ENCODE measurements at places on chromosomes 1 and 21.
A peak's percentile ranks its signal among the peaks of the same experiment; 100 is the strongest.

- no peak for DNase-seq
Measured at GRCh38 chr1:201128962-201129361, 2.0 kb upstream of the ASCL5 start.

DNA sequence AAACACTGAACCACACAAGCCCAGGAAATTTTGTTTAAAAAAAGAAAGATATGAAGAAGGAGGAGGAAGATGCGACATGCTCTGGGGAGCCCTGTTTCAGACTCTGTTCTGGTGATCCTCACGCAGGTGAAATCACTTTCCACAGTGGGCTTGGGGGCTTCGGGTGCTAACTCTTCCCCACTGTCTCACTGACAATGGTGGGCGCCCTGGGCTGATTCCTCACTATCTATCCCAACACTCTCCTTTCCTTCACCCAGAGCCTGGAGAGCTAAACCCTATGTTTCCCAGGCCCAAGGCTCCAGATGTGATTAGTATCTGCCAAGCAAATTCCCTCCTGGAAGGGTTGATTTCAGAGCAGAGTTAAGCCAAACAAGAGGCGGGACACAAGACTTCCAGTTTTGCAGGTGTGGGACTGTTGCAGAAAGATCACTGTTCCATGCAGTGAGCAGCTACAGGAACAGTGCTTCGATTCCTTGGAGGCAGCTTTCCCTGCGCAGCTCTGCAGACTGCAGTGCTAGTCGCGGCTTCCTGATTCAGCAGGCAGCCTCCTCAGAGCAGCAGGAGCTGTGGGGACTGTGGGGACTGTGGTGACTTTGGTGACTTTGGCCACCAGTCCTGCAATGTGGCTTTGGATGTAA is 168.3 kb downstream of the RHOU start:
- no peak for DNase-seq

GRCh38 chr1:51648180-51649109 is 31.6 kb downstream of the OSBPL9 start:
- no peak for DNase-seq

GRCh38 chr1:4019606-4020331 is 119.7 kb upstream of the C1orf174 start:
- no peak for DNase-seq

- DNase-seq = no peak
Measured at GRCh38 chr1:178086294-178086693, 7.6 kb upstream of the RASAL2 start.

DNA sequence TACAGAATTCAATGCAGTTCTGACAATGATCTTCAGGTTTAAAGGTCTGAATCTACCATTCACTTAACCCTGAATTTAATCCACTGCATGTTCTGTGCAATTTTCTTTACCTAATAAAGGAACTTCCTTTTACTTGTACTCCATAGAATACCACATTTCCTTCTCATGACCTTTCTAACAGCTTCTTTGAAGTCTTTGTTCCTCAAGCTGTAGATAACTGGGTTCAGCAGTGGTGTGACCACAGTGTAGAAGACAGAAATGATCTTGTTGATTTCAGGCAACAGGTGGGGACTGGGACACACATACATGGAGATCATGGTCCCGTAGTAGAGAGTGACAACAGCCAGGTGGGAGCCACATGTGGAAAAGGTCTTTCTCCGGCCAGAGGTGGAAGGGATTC is 878 bp downstream of the OR11L1 start:
- DNase-seq = no peak

- no peak for DNase-seq
Measured at GRCh38 chr1:48472638-48473037, 634 bp upstream of the SPATA6 start.

- DNase-seq = no peak
Measured at GRCh38 chr1:113451710-113452109, 61.4 kb downstream of the MAGI3 start.

DNA sequence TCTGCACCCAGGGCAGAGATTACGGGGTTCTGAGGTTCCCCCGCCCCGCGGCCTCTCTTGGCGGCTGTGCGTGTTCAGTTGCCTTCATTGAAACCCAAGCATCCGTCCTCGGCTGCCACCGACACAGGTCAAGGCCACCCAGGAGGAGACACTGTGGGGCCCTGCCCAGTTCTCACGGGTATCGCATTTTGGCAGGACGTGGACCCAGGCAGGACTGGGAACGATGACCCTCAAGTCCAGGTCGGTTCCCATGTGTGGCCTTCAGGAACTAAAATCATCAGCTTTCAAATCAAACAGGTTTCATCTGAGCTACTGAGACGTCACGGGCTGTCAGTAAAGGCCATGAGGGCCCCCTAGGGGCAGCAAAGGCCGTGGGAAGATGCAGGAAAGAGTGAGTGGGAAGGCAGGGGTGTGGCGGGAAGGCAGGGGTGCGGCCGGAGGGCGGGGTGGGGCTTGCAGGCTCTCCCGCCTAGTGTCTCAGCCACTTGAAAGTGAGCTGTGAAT is 7.0 kb upstream of the C1orf174 start:
- peak; percentile 66 for DNase-seq

DNA sequence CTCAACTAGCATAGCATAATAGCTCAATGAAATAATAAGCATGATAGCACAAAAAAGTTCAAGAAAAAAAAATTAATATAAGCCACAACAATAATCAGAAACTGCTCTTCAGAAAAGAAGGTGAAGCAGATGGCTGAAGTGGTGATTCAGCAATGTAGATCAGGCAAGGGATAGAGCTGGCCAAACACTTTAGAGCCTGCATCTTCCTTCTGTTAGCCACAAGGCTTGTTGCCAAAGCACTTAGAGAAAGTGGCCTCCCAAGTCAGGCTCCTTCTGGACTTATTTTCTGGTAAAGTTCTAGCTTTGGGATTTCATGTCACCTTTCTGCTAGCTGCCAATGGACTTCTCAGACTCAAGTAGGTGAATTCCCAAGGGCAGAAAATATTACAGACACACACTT is 60.3 kb upstream of the C1orf87 start:
- DNase-seq = no peak

- no peak for DNase-seq
Measured at GRCh38 chr1:7426780-7427604, 344.1 kb upstream of the VAMP3 start.

DNA sequence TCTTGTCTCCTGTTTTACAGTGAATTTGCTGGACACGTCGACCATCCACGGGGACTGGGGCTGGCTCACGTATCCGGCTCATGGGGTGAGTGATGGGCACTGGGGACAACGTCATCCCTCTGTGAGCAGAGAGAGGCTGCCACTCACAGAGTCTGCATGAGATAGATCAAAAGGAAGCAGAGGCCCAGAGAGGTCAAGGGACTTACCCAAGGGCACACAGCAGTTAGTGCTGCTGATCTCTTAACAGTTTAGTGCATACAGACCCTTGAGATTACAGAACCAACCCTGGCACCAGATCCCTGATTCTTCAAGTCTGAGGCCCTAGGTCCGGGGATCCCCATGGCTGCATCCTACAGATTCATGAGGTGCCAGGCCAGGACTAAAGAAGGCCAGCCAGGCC is 6.0 kb downstream of the EPHA8 start:
- no peak for DNase-seq

- DNase-seq = no peak
Measured at GRCh38 chr1:21149855-21150432, 26.8 kb downstream of the EIF4G3 start.

GRCh38 chr1:14923727-14924452 is 229.7 kb upstream of the TMEM51 start:
- DNase-seq = peak; percentile 48

- DNase-seq = no peak
Measured at GRCh38 chr1:29245261-29245660, 8.9 kb downstream of the PTPRU start.

DNA sequence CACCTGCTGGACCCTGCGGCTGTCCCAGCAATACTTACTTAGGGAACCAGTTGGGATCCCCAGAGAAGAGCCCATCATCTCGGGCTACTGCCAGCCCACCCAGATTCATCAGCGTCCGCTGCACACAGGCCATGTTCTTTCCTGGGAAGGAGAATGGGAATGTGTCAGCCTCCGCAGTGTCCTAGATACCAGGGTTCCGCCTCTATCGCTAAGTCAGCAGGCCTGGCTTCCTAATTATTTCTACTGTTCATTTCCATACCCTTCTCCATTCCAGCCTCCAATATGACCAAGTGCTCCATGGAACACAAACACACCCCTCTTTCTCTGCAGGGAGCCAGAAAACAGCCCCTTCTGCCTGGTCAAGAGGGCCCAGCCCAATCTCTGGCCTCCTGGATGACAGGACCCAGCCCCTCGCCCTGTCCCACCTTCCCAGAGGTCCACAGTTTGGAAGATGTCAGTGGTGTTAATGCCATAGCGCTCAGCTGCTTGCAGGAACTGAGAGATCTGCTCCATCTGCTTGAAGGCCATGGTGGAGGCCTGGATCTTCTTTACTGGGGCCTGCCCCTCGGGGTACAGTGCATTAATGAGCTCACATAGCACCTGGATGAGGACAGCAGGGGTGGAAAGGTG is 6.0 kb downstream of the TAGLN2 start:
- DNase-seq = no peak

- DNase-seq = no peak
Measured at GRCh38 chr1:54118704-54119103, 34.1 kb downstream of the CDCP2 start.

DNA sequence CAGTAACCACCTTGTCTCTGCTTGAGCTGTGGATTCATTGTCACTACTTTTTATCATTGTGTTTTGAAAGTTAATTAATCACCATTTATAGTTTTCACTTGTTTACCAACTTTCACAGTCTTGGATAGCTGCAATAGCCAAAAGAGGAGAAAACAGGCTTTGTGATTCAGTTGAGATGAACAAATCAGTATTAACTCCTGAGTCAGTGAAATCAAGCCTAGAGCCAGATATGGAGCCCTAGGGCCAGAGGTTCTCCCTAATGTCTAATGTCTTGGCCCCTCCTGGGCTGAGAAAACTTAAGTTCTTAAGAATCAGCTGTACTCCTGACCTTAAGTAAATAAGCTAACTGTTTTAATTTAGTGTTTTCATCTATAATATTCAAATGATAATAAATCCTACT is 228.8 kb downstream of the DNM3 start:
- no peak for DNase-seq

GRCh38 chr21:31273278-31273677 is 70.8 kb downstream of the TIAM1 start:
- peak; percentile 27 for DNase-seq

DNA sequence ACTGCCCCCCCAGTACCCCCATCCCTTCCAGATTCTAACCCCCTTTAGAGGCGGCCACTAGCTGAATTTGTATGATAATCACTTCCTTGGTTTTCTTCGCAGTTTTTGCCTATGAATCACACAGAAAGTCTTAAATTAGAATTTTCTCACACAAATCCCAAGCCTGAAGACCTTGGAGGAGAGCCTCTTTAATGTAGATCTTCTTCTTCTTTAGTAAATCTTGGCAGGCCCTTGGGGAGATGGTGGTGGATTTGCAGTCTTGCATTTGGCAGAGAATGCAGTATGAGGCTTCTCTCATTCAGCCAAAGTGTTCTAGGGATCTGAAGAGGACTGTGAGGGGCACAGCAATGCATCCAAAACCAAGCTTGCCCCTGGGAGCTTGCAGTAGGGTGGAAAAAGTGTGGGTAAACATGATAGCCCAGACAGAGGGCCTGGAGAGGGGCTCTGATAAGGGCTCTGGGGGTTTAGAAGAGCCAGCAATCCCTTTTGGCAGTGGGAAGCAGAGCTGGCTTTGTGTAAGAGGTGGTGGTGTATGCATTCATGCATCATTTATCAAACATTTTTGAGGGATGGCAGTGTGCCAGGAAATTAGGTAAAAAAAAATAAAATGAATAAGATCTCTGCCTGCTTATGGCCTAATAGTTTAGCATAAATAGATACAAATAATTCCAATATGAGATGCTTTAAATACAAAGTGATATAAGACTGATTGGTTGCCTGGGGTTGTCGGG is 7.7 kb upstream of the CDC42 start:
- DNase-seq = no peak

- DNase-seq = no peak
Measured at GRCh38 chr1:71835442-71835813, 446.9 kb downstream of the NEGR1 start.

DNA sequence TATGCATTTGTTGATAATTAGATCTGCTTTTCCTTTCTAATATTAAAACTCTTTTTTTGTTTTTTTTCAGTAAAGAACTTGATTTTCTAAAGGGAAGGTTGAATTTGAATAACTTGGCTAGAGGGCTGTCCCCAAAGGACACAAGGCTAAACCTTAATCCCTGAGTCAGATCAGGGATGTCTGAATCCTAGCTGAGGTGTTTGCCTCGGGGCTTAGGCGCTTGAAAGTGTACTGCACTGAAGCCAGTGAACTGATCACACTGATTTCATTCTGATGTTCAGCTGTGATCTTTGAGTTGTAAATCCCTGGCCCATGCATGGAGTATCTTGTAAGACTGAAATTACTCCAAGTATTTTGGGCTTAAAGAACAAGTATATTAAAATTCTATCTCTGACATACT is 42.8 kb downstream of the MTR start:
- no peak for DNase-seq

DNA sequence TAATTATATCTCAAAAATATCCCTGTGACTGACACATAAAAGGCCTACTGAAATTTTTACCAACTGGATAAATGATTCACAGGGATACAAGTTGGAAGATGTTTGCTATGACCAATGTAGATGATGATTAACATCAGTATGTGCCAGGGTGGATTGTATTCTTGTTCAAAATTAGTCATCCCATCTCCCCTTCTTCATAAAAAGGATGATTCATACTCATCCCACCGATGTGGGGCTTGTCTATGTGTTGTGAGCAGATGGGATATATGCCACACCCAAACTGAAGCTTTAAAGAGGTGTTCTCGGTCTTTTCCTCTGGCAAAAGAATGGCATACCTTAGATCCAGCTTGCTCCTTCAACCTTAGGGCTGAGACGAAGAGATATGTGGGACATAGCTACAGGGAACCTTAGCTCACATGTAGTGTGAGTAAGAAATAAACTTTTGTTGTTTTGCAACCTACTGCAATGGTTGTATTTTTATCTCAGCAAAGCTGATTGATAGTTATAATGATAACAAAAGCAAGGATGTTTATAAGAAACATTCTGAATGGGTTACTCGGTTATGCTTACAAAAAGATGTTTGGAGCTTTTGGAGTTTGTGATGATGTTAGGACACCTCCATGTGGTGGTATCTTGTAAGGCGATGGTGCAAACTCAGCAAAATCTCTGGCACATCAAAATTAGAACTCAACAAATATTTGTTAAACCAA is 29.4 kb downstream of the SPATA17 start:
- DNase-seq = no peak

GRCh38 chr1:53123453-53124140 is 18.8 kb downstream of the SLC1A7 start:
- no peak for DNase-seq

- DNase-seq = no peak
Measured at GRCh38 chr1:194825382-194825781, 1639.0 kb upstream of the B3GALT2 start.

Measured in activated T-cell treated with anti-CD3 and anti-CD28 coated beads, Interleukin-2, amount 50 U/mL, for 48 hours (primary cell).